ENCODE measurements at places on chromosomes 6 and 20. TPM values are rescaled to one million over a fixed set of nuclear protein-coding genes. Genes with fewer than 3 reads are reported as not detected.

DNA sequence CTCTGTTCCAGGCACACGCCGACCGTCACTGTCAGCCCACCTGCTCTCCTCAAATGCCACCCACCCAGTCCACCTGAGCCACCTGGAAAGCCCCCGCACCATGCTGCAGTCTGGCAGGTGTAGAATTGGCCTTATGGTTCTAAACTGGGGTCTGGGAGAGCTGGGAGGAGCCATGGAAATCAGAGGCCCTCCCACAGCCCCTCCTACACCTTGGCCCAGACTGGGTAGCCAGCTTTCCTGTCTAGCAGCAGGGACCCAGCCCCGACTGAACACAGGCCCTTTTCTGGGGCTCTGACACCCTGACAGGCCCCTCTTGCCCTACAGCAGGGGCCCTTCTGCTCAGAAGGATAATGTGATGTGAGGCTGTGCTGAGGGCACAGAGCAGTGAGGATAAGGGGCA is 31.1 kb downstream of the LRFN2 start:
- DNase-seq, result no peak

DNA sequence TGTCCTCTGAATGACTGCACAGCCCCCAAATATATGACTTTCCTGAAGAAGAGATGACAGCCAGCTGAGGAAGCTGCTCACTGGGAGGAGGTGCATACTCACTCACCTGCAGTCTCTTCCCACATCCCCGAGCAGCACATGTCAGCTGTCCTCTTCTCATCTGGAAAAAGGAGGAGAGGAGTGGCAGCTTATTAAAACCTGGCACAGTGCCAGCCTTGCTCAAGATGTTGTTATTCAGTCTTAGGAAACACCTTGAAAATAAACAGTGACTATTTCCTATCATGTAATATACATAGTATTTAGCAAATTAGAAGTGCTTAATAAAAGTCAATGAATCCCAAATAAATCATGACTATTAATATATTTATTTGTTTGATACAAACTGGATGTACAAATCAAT is 232.9 kb downstream of the EPM2A start:
- DNase-seq, result no peak

- DNase-seq, result no peak
These were observed 42.4 kb upstream of the EMILIN3 start for GRCh38 chr20:41408986-41409385.

GRCh38 chr6:79598012-79598411 is 33.1 kb upstream of the SH3BGRL2 start:
- no peak for DNase-seq

GRCh38 chr20:62326959-62327725 is 24.3 kb downstream of the ADRM1 start:
- no peak for DNase-seq

DNA sequence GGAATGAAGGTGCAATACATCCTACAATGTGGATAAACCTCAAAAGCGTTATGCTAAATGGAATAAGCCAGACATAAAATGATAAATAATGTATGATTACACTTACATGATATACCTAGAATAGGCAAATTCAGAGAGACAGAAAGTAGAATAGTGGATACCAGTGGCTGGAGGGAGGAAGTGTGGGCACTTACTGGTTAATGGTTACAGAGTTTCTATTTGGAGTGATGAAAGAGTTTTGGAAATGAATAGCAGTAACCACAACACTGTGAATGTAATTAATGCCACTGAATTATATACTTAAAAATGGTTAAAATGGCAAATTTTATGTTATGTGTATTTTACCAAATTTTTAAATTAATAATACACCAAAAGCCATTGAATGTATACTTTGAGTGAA is 71.4 kb upstream of the CST7 start:
- DNase-seq, result no peak

DNA sequence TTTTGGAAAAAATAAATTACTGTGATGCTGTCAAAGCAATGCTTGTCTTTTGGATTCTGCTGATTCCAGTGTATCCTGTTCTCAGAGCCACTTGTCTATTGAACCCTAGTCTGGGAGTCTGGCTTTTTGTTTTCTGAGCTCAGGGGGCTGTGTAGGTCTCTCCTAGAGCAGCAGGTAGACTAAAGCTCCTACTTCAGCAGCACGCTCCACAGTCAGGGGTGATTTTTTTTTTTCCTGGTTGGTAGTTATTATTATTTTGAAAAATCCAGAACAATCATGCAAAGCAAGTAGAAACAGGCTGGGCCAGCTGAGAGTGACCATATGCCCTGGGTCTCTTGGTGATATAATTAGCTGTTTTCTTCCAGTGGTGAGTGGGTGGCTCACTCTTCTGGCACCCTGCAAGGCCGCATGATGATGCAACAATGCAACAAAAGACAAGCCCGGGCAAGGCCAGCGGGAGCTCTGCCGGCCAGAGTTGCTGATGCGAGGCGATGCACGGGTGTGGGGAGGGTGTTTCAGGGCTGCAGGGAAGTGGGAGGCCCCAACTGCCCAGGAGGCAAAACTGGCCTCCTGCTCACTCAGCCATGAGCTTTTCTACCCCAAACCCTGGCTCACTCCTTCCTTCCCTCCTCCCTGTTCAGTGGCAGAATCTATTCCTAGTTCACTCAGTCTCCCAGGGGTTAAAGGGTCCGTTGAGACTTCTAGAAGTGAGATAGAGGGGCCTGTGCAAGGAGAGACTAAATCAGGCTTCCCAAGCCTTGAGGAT is 11.5 kb upstream of the CDKN1A start:
- peak; percentile 75 for DNase-seq

- no peak for DNase-seq
These were observed 360.1 kb upstream of the CHD6 start for GRCh38 chr20:41978246-41978790.

DNA sequence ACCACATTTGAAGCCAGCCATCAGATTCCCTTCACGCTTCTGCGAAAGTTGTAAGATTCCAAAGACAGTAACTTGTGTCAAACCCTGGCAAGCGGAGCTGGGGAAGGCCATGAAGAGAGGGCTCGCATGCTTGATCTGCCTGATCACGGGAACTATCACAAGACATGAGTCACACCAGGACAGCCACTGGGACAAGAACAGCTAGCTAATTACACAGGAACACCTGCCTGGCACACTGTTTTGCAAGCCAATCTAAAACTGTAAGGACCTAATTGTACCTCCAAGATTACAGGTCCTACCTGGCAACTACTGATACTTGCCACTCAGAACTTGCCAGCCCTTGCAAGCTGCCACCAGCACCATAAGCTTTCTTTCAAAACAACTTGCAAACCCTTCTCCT is 289.3 kb downstream of the KIF16B start:
- DNase-seq, result no peak

DNA sequence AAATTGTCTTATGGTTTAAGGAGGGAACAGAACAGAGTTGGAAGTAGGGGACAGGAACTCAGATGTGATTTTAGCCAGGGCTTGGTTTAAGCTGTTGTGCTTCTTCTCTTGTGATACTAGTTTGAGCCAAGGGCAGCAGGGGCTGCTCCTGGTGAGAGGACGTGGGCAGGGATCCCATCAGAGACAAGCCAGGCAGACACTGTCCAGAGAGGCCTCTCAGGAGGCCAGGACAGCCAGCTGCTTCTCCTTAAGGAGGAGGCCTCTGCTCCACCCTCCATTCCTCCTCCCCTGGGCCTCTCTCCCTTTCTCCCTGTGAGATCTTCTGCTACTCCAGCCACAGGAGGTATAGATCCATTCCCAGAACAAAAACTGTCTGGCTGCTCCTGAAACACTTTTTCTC is 108.4 kb upstream of the MLN start:
- no peak for DNase-seq

DNA sequence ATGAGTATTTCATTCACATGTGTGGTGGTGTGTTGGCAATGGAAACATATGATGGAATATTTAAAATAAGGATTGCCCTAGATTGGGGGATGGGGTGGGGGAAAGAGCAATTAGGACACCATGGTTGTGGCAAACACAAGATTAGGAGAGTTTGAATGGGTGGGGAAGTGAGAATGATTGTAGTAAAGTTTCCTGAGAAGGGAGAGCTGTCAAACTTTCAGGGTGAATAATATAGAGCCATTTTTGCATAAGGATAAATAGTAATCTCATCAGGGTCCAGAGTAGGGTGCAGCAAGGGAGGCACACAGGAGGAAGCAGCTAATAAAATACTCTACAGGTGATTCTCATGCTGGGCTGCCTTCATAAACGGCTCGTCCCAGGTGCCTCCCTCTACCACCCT is 294.9 kb upstream of the MARCKS start:
- no peak for DNase-seq

DNA sequence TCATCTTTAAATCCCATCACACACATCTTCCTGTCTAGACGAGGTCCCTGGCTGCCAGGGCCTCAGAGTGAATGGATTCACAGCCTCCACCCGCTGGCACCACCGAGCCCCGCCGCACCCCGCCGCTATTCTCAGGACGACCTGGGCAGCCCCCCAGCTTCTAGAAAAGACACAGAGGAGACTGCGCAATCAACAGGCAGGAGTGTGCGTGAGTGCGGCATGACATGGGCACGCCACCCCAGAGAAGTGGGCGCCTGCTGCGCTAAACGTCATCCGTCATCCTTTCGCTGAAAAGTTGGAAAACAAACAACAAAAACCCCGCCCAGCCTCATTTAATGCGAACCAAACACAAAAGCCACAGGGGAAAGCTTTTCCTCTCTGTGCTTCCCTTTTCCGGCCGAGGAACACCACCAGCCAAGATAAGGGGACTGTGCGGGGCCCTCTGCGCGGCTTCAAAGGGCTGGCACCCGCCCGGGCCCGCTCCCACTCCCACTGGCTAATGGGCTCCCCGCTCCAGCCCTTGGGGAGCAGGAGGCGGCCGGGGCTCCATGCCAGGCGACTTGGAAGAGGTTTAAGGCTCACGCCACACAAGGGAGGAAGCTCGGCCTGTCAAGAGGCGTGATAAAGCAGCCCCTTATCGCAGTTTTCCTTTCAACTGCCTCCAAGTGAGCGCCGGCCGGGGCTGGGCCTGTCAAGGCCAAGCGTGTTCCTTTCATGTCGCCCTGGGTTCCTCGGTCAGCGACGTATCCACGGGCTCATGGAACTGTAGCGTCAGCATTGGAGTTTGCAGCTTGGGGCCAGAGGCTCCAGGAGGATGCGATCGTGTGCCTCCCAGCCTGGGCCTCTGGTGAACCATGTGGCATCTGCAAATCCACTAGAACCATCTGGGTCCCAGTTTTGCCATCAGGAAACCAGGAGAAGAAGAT is 50.1 kb downstream of the NFATC2 start:
- DNase-seq, result peak; percentile 76

DNA sequence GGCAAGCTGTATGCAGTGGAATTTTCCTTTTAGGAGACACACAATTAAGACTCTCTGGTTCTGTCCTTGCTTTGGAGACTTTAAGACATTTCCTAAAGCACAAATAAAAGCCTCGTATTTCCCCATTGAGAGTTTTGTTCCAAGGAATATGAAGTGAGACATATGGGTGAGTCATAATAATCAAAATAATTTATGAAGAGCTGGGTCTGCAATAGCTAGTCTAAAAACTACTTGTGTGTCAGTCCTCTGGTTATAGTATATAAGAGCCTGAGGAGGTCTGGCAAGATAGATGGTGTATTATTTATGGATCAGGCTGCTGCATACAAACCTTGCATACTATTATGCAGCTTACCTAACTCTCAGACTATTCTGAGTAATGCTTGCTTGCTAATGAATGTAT is 142.6 kb downstream of the ADGRG6 start:
- no peak for DNase-seq

GRCh38 chr6:155486721-155487294 is 31.2 kb upstream of the NOX3 start:
- no peak for DNase-seq

DNA sequence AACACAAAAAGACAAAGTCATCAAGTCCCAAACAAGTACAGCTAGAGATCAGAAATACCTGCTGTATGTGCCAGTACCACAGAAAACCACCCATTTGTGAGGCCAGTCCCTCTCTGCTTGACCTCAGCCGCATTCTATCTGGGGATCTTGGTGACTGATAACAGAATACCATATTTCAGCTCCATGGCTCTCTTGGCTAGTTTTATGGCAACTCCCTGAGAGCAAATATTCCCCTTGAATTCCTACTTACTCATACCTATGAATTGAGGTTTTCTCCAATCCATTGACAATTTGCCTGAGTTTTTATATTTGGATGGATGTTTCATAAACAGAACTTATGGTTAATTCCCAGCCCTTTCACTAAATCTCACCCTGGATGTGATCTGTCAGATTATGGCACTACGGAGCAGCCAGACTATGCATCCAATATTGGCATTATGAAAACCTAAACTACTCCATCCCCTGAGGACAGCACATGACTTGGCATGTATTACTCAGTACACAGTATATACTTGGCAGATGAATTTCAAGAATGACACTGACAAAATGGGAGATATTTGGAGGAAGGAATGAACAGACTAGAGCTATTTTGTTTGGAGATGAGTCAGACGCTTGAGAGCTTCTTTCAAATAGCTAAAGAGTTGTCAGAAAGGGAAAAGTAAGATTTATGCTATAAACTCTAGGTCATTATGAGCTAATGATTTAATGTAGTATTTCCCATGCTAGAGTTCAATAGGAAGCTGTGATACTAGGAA is 95.7 kb downstream of the PRDM1 start:
- no peak for DNase-seq

DNA sequence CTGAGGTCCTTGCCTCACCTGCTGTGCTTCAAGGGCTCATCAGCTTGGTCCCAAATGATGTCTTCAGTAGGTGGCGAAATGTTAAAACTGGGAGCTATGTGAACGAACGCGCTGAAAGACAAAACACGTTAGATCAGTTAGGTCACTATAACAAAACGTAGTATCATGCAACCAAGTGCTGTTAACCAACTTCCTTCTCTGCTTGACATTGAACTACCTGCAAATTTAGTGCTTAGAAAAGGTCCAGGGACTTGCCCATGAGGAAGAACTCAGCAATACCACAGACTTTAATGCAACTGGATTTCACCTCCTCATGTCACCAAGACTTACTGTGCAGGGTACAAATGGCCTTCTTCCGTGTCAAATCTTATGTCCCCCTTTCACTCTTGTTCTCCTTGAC is 24.8 kb downstream of the BACH2 start:
- no peak for DNase-seq

GRCh38 chr6:31769684-31770371 is 7.3 kb downstream of the VWA7 start:
- peak; percentile 70 for DNase-seq

The ANKRD66 gene
- not detected for total RNA-seq

The PRDM1 gene
- total RNA-seq, result 0.85 TPM

The RSPO4 gene
- not detected for total RNA-seq

The SEMG1 gene
- total RNA-seq, result not detected

The RBM12 gene
- total RNA-seq, result 46.2 TPM

The HCRTR2 gene
- not detected for total RNA-seq

The CAGE1 gene
- not detected for total RNA-seq

Measured in left ventricle myocardium inferior (tissue), 1 donor.